Kidney (tissue), 22 donors: ENCODE measurements at places on chromosomes 7 and 10. TPM values are rescaled to one million over a fixed set of nuclear protein-coding genes. Genes with fewer than 3 reads are reported as not detected.

Gene CYP2C8
- polyA plus RNA-seq = 0.69 TPM

Gene ELOVL3
- not detected for polyA plus RNA-seq

Gene GPC2
- 0.73 TPM for polyA plus RNA-seq

Gene GATA3
- 45.9 TPM for polyA plus RNA-seq

Gene DNAJC1
- 34.8 TPM for polyA plus RNA-seq

Gene EBLN1
- polyA plus RNA-seq = not detected

GRCh38 chr7:27173511-27173955 is 587 bp downstream of the HOXA10 start:
- DNase-seq = peak; percentile 79

DNA sequence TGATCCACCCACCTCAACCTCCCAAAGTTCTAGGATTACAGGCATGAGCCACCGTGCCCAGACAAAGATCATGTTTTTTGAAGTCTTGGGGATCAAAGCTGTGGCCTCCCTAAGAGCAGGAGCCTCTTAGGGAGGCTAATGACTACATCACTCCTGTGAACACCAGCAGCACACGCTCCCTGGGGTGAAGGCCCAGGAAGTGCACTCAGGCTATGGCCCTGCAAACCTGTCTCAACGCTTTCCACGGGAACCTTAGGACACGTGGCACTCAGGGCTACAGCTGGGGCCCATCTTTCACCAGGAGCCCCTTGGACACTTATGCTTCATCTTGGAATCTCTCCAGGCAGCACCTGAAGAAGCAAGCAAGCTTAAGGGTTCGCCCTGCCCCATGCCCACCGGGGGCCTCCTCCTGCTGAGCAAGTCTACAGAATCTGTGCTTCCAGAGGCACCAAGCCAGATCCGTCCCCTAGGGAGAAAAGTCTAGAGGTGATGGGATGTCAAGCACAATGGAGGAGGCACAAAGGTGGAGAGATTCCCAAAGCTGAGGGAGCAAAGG is 18.4 kb downstream of the VSTM4 start:
- DNase-seq = no peak

DNA sequence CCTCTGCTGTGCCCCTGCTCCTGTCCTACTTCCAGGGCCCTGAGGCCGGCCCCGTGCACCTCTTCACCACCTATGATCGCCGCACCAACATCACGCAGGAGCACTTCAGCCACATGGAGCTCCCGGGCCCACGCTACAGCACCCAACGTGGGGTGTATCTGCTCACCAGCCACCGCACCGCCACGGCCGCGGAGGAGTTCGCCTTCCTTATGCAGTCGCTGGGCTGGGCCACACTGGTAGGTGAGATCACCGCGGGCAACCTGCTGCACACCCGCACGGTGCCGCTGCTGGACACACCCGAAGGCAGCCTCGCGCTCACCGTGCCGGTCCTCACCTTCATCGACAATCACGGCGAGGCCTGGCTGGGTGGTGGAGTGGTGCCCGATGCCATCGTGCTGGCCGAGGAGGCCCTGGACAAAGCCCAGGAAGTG is 1.8 kb downstream of the RBP3 start:
- no peak for DNase-seq

GRCh38 chr7:133391206-133391605 is 138.3 kb downstream of the EXOC4 start:
- no peak for DNase-seq

- no peak for DNase-seq
Observed at GRCh38 chr7:118075936-118076335, 108.0 kb upstream of the LSM8 start.

GRCh38 chr7:40880581-40880980 is 745.8 kb downstream of the SUGCT start:
- DNase-seq = no peak

- no peak for DNase-seq
Observed at GRCh38 chr10:120719333-120719732, 131.8 kb upstream of the WDR11 start.

DNA sequence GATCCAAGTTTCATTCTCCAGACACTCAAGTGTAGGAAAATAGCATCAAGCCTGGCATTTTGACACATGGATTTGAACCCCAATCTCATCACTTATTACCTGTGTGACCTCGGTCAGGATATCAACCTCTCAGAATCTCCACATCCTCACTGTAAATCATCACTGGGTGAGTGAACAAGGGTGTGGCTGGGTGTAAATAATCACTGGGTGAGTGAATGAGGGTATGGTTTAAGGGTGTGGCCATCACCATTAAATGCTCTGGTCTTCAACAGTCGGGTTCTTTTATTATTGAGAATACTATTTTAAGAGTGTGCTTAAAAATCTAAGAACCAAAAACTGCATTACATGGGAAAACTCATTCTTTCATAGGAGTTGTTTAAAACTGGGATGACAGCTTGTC is 200.1 kb downstream of the DOCK4 start:
- DNase-seq = no peak

DNA sequence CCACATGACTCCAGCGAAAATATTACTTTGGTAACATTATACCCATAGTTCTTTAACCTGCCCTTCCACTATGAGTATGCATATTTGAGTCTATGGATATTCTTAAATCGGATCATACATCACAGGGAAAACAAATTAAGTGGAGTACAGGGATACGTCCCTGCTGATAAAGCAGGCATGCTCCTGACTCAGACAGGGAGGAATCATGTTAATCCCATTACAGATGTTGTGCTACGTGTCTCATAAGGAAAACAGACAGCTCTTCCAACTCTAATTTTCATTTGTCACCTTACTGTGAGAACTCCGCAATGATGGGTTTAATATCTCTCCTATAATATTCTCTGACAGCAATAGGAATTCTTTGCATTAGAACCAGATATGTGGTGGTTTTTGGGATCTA is 469.5 kb upstream of the POM121L12 start:
- no peak for DNase-seq

DNA sequence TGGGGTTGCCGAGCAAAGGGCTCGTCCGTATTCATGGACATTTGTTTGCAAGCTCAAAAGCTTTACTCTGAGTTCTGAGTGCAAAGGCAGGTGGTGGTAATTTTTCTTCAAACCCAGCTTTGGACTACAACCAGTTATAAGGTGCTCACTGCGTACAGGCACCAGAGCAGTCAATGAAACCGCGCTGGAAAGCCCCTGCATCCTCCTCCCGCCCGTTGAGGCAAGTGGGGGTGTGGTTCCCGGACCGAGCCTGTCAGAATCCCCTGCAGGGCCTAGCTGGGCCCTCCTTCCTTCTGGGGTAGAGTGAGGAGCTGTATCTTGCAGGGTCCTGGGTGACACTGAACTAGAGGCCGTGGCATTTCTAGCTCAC is 22.3 kb downstream of the AMZ1 start:
- DNase-seq = no peak

DNA sequence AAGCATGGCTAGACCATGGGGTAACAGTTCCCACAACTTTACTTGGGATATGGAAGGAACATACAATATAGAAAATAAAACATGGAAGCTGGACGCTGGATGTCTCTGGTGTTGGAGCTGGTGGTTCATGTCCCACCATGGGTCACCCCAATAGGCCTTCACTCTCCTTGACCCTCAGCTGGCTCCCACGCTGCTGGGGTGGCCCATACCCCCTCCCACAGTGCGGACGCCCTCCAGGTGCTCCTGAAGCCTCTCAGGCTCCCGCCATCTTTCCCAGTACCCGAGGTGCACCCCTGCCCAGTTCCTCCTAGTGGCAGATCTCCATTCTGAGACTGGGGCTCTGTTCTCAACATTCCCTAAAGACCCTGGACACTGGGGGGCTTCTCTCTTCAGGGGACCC is 5.8 kb upstream of the CPA1 start:
- no peak for DNase-seq

DNA sequence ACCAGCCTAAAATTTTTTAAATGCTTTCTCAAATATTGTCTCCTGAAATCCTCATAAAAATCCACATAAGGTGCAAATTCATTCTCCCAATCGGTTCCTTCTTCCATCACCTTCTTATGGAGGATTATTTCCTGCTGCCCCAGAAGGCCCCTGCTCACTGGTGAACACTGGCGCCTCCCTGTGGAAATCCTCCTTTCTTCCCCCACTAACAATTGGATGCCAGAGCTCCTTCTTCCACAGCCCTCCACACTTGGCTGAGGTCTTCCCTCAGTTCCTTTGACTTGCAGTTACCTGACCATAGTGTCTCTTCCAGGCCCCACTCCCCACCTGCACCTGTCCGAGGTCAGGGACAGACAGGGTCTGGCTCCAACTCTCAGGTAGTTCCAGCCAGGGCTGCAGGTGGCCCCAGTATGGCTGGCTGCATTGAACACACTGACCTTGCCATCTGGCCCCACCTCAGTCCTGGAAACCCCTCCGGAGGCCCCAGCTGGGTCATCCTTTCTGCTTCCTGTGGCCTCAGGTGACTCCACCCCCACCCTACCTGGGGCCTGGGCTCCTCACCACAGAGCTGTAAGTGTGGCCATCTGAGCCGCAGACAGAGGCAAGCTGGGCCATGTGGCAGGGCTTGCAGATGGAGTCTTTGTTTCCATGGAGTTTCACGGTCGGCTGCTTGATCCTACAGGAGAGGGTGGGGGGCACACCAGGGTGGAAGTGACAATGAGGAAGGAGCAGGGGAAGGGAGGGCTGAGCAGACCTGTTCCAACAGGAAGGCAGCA is 18.4 kb downstream of the SPOCK2 start:
- peak; percentile 92 for DNase-seq

GRCh38 chr10:45235798-45236220 is 79.6 kb downstream of the OR13A1 start:
- DNase-seq = no peak

- DNase-seq = no peak
Observed at GRCh38 chr7:135840591-135840990, 92.0 kb upstream of the FAM180A start.
